ENCODE measurements at places on chromosomes 4 and X.

- no peak for DNase-seq
Measured at GRCh38 chr4:155946486-155946885, 7.2 kb downstream of the CTSO start.

GRCh38 chr4:123017636-123018395 is 95.4 kb upstream of the NUDT6 start:
- DNase-seq, result no peak

DNA sequence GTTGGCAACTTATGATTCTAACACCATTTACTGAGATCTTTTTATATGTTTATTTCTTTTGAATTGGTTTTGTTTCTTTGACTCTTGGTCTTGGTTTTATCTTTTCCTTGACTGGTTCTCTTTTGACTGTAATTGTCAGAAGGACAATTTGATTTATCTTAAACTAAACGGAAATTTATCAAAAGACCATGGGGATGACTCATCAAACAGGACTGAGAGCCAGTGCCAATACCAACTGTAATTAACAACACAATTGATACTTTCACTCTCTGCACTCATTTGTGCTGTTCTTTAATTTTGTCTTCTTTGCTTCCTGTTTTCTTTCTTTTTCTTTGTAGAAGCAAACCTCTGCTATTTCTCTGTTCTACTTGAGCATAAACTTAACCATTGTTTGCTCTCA is 776.8 kb downstream of the CCSER1 start:
- DNase-seq, result no peak

- DNase-seq, result no peak
Measured at GRCh38 chrX:106050054-106050453, 11.5 kb upstream of the SERPINA7 start.

DNA sequence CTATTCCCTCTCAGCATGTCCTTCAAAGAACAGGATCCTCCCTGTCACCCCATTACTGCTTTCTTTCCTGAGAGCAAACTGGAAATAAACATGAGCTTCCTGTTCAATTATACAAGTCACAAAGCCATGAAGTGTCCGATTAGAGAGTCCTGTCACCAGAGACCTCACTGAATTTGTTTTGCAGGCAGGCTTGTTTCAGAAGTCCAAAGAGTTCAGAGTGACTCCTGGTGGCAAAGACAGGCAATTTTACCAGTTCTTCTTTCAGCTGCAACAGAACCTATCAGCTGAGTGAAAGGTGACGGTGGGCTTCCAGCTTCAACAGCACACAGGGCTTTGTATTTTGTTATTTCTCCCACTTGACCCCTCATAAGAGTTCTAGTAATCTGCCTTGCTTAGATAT is 6.4 kb downstream of the ELK1 start:
- DNase-seq, result no peak

DNA sequence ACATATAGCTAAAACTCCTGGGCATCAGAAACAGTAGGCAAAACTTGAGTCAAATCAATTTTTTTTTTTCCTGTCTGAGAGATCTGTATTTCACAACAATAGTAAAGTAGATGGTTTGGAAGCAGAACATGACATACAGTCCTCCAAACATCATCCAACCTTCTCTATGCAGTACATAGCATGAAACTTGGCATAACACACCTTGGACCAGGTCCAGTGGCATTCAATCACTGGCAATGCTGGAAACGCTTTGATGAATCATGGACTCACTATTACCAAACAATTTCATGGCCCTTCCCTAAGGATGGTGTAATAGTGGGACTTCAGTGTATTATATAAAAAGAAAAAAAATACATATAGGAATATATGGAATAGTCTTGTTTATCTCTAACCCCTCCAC is 154.6 kb downstream of the FMR1NB start:
- no peak for DNase-seq

DNA sequence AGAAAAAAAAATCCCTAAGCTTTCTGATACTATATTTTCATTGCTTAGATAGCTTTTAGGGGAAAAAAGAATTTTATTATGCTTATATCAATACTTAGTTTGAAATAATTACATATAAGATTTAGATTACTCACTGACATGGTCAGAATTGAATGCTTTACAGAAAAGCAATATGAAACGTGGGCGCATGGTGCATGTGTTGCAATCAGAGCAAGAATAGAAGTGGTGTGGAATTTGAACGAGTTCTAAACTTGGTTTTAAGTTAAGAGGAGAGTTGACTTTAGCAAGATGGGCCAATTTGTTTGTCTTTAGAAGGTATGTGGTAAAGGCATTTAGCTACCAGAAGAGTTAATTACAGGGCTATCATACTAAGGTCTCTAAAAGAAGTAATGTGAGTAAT is 21.4 kb downstream of the OCRL start:
- DNase-seq, result no peak

- peak; percentile 61 for DNase-seq
Measured at GRCh38 chr4:14856062-14856933, 146.0 kb upstream of the CPEB2 start.

- no peak for DNase-seq
Measured at GRCh38 chrX:40415675-40416074, 165.1 kb upstream of the ATP6AP2 start.

DNA sequence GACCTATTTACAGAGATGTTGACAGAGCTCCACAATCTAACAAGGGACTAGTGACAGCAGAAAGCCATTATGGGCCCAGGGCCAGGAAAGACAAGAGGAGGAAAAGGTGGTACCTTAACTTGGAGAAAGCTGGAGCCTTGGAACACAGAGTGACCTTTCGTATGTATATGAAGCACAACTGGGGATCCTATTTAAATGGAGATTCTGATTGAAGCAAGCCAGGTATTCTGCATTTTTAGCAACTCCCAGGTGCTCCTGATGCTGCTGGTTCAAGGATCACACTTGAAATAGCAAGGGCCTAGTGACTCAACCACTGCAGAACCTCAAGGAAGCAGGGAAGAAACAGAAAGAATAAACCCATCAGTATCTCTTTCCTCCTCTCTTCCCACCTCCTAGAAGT is 99.4 kb downstream of the TMEM47 start:
- DNase-seq, result no peak

DNA sequence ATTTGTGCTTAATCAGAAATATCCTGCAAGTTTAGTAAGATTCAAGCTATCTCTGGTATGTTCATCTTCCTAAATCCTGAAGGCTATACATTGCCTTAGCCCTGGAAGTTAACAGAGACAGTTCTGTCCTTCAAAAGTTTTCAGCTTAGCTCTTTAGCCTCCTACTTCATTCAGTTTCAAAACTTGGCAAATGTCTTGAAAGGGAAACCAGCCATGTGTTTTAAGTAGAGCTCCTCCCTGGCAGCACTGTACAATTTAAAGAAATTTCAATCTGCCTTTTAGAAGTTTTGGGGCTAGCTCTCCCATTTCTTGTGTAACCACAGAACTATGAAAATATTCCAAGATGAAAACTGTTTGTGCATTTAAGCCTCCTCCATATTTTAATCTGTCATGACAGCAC is 47.0 kb downstream of the FANCB start:
- no peak for DNase-seq

DNA sequence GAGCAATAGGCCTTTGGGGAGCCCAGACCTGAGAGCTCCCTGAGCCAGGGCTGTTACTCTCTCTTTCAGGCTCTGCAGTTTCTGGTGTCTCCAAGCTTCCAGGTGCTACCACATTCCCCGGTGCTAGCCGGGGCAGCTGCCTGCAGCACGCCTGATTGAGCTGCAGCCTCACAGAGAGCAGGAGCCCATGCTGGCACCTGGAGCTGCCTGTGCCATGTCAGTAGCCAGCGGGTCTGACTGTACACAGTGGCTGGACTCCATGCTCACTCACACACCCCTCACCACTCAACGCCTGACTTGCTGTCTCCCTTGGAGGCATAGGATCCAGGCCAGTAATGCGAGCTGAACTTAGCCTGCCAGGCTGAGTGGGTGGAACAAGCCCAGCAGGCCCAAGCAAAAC is 800.4 kb upstream of the AGA start:
- no peak for DNase-seq

GRCh38 chr4:155085843-155086530 is 122.4 kb upstream of the NPY2R start:
- DNase-seq, result no peak

DNA sequence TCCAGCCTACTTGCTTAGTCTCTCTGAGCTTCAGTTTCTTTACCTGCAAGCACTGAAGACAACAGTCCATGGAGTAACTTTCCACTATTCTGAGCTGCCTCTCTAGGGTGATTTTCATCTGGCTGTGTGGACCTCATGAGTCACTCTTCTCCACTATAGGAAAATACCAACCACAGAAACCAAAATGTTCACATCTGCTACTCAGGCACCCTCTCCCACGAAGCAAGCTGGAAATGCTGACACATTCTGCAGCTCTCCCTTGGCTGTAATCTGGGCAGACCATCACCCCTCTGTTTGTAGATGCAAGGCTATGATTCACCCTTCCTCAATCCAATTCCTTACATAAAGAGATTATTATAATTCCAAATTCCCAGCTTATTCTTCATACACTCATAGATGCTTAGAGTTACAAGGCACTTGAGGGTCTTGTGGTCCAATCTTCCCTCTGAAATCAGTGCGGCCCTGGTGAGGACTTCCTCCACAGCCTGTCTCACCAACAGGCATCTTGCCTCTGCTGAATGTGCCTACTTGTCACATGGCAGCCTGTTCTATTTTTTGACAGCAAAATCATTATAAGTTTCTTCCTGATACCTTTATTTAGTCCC is 97.0 kb upstream of the LNX1 start:
- DNase-seq, result peak; percentile 31

GRCh38 chrX:15143825-15144121 is 126.1 kb downstream of the ASB9 start:
- no peak for DNase-seq

- DNase-seq, result no peak
Measured at GRCh38 chrX:95919605-95920004, 765.0 kb upstream of the DIAPH2 start.

GRCh38 chr4:107187091-107187490 is 151.0 kb upstream of the DKK2 start:
- no peak for DNase-seq

DNA sequence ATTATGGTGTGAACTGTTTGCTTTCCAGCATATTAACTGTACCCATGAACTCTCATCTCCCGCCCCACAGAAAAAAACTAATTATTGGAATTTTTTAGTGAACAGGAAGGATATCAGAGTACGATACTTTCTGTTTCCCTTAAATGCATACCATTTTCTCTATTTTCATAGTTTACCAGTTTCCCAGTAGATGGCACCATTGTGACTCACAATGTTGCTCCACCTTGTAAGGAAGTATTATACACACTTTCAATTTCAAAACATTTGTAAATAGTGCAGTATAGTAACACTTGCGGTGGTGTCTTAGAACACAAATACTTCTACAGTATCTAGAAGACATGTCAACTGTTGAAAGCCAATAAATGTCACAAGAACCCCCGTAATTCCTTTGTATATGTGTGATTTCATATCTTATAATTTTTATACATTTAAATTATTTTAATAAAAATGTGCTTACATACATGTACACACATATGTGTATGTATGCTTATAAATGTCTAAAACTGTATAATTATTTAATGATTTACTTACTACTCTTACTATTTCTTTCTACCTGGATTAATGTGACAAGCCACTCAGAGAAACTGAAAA is 167.3 kb downstream of the SLIT2 start:
- DNase-seq, result no peak

- no peak for DNase-seq
Measured at GRCh38 chrX:24465532-24465865, 413 bp downstream of the PDK3 start.

DNA sequence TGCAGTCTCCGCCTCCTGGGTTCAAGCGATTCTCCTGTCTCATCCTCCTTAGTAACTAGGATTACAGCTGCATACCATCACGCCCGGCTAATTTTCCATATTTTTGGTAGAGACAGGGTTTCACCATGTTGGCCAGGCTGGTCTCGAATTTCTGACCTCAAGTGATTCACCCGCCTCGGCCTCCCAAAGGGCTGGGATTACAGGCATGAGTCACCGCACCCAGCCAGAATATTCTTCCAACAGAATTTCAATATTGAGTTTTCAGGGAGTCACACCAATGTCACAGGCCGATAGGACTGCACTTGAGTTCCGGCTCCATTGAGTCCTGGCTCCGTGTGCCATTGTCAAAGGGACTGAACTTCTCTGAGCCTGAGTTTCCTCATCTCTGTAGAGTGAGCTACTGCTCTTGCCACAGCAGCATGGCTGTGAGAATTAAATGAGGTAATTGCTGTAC is 82.9 kb downstream of the CLCN4 start:
- DNase-seq, result no peak

- DNase-seq, result peak; percentile 12
Measured at GRCh38 chrX:19964017-19964710, 26.7 kb downstream of the BCLAF3 start.

- DNase-seq, result no peak
Measured at GRCh38 chr4:157983300-157983699, 189.5 kb downstream of the GASK1B start.

DNA sequence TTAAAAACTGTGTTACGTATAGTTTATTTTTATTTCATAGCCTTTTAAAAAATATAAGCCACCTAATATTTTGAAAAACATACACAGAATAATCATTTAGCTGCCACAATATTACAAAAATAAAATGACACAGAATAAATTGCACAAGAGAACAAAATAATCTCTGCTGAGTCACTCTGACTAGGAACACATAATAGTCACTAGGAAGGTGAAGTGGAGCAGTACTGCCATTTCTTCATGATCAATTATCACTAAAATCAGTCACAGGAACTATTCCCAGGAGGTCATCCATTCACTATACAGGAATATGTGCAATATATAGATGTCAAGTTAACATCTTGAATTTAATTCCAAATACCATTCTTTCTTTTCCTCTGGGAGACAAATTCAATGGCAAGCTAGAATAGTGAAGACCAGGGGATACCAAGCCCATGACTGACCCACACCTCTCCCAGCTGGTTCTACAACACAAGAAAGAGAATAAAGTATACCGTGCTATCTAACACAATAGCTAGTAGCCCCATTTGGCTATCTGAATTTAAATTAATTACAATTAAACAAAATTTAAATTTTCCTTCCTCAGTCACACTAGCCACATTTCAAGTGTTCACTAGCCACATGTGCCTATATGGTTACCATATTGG is 5.9 kb downstream of the SMIM43 start:
- DNase-seq, result no peak

DNA sequence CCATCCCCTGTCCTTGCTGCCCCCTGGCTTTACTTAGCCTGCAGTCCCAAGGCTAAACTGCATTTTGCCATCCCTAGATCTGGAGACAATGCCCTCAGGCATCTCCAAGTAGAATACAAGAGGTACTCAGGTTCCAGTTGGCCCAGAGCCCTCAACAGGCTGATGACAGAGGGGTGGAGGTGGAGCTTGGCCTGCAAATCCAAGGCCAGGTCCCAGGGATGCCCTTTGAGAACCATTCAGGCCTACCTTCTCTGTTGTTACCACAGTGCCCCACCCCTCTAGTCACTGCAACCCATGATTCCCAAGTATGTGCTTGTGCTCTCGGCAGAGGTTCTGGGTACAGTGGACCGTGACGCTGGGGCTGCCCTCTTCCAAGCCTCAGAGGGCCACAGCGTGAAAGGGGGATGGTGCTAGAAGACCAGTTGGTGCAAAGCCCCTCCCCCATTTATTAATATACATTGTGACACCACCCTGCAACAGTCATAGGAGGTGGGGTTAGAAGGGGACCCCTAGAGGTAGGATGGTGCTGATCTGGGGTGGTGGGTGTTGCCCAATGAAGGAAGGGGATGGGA is 6.4 kb upstream of the UBA1 start:
- no peak for DNase-seq
